ENCODE measurements at places on chromosomes 3 and 15. TPM values are rescaled to one million over a fixed set of nuclear protein-coding genes. Genes with fewer than 3 reads are reported as not detected.

USP50 gene
- not detected for total RNA-seq

GRCh38 chr15:62254137-62254934 is 89.3 kb upstream of the C2CD4B start:
- no peaks in the 10 kb centered on the region for H3K27me3 ChIP-seq
- H3K4me1 ChIP-seq: no peaks in the 10 kb centered on the region
- no peaks in the 10 kb centered on the region for H3K36me3 ChIP-seq
- no peak overlapping the region for H3K4me3 ChIP-seq
- H3K27ac ChIP-seq: no peak overlapping the region

DNA sequence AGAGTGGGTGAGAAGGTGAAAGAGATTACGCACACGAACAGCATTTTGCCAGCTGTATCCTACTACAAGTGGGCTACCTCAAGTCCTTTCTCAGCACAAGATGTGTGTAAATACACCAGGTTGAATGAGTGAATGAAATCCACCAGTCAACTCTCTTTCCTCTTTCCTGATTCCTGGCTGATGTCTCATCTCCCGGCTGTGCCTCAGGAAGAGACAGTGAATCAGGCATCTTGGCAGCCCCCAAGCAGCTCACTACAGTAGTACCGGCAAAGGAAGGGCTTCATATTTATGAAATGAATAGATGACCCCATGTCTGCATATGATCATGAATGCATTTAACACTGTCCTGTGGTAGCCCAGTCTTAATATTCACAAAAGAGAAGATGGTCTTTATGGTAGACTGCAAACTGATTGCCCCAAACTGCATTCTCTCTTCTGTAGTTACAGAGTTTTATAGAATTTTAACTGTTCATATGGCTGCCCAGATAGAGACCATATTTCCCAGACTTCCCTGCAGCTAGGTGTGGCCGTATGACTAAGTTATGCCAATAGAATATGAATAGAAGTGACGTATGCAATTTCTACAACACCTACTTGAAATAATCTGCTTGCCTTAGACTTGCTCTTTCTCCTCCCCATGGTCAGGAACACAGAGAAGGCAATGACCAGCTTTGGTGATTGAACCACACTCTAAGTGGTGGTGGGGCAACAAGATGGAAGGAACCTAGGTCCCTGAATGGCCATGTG is 22.7 kb downstream of the MGLL start:
- no peak for DNase-seq
- H3K27me3 ChIP-seq: no peaks in the 10 kb centered on the region
- no peaks in the 10 kb centered on the region for H3K36me3 ChIP-seq
- no peaks in the 10 kb centered on the region for H3K4me1 ChIP-seq
- H3K27ac ChIP-seq: no peak overlapping the region

KBTBD12 gene
- 3.4 TPM for total RNA-seq

ZNF445 gene
- total RNA-seq: 4.9 TPM

GRCh38 chr3:189001559-189001958 is 170.2 kb upstream of the TPRG1 start:
- H3K36me3 ChIP-seq: no peaks in the 10 kb centered on the region
- no peaks in the 10 kb centered on the region for H3K27me3 ChIP-seq
- no peak for DNase-seq
- H3K4me3 ChIP-seq: no peak overlapping the region
- no peak overlapping the region for H3K27ac ChIP-seq
- no peaks in the 10 kb centered on the region for H3K4me1 ChIP-seq

DNA sequence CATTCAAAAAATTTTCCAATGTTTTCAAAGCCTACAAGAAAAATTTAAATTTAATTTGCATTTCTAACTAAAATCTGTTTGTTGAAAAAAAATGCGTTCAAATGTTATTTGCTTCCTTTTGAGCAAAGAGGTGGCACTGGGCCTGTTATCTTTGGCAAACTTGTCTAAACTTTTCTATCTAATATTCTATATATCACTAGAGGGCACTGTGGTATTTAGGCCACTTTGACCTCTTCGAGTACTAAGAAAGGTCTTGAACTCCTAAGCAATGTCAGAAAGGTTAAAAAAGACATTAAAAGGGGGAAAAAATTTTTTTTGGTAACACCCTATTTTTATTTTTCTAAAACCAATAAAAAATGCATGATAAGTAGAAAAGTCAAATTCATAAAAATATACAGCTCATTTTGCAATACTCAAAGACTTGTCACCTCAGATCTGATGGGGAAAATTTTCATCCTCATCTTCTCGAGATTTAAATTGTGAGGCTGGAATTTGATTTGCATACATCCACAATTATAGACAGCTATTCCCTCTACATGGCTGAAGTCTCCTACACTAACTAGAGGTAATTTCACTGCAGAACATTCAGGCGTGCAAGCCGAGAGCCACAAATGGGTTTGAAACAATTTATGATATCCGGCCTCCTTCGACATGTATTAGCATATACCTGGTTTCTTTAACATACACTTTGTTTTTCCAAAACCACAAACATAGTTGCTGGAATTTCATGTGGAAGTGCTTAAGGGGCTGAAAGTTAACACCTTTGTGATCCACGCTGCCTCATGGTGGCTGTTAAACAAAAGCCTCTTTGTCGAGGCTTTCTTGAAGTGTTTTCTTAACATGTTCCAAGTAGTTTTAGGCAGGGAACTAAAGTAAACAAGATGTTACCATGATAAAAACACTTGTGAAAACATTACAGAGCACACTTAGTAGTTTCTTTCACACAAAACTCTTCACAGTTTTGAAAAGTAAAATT is 576.4 kb downstream of the FOXP1 start:
- peak overlapping the region; percentile 42 for H3K27ac ChIP-seq
- H3K36me3 ChIP-seq: no peaks in the 10 kb centered on the region
- no peak overlapping the region for H3K4me3 ChIP-seq
- H3K4me1 ChIP-seq: peaks cover 51% of the 10 kb centered on the region
- DNase-seq: peak; percentile 24

ECE2 gene
- 11.7 TPM for total RNA-seq

GRCh38 chr15:46654993-46655392 is 1020.2 kb downstream of the SQOR start:
- DNase-seq: no peak
- H3K36me3 ChIP-seq: no peaks in the 10 kb centered on the region
- no peaks in the 10 kb centered on the region for H3K4me1 ChIP-seq
- no peaks in the 10 kb centered on the region for H3K27me3 ChIP-seq
- no peak overlapping the region for H3K27ac ChIP-seq

DNA sequence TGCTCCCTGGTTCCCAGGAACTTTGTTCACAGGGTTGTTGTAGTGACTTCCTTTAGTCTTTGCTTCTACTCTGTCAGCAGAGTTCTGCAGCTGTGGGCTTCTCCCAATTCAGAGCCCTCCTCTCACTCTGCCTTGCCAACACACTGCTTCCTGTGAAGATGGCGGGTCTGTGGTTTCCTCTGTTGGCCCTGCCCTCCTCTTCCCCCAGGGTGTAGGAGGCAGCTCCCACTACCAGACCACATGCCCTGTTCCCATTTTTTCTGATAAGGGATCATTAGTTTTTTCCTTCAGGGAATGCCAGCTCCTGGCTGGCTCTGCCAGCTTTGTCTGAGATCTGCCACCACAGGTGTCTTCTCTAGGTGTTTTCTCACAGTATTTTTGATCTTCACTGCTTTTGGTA is 12.7 kb downstream of the SPSB4 start:
- H3K27me3 ChIP-seq: no peaks in the 10 kb centered on the region
- no peaks in the 10 kb centered on the region for H3K36me3 ChIP-seq
- DNase-seq: peak; percentile 69
- peak overlapping the region; percentile 74 for H3K27ac ChIP-seq
- H3K4me3 ChIP-seq: no peak overlapping the region
- peaks cover 77% of the 10 kb centered on the region for H3K4me1 ChIP-seq

- peaks cover 10% of the 10 kb centered on the region for H3K4me1 ChIP-seq
- no peak overlapping the region for H3K4me3 ChIP-seq
- H3K27ac ChIP-seq: no peak overlapping the region
- DNase-seq: no peak
- H3K36me3 ChIP-seq: no peaks in the 10 kb centered on the region
Measured at GRCh38 chr3:64340641-64341101, 115.4 kb upstream of the PRICKLE2 start.

DNA sequence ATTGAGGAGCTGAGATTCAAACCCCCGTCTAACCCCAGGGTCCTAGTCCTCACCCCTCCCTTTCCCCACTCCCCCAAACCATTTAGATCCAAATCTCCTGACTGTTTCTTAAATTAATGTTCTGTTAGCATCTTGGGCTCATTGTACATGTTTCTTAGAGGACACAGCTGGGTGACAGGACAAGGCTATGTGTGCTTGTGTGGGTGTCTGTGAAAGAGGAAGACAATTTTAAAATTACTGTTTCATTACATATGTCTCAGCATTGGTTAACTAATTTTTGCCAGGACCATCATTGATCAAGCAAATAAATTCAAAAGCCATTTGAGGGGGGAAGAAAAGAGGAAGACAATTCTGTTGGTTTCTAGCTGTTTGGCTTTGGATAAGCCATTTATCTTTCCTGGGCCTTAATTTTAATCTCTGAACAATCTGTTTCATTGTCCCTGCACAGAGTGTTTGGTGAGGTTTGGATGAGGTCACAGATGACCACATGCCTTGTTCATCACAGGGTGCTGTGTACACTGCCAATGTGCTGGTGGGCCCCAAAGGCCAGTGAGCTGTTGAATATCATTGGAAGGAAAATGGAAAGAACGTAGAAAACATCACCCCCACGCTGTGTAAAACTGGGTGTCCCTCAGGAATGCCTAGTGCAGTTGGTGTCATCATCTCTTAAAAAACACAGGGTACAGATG is 51.9 kb downstream of the RPLP1 start:
- H3K27me3 ChIP-seq: no peaks in the 10 kb centered on the region
- no peaks in the 10 kb centered on the region for H3K36me3 ChIP-seq
- H3K27ac ChIP-seq: no peak overlapping the region
- no peak overlapping the region for H3K4me3 ChIP-seq
